A549 treated with CpdA at 1 μM for 4 hours (cell line): ENCODE measurements at places on chromosomes 6 and 20. TPM values are rescaled to one million over a fixed set of nuclear protein-coding genes. Genes with fewer than 3 reads are reported as not detected.

Gene HFE
- total RNA-seq: 8.7 to 13.8 TPM (median 13.5 TPM) in 5 replicates

Gene TRDN
- not detected in 5 replicates for total RNA-seq

Gene LY86
- not detected in 5 replicates for total RNA-seq

Gene CALHM6
- total RNA-seq: not detected in 5 replicates

Gene SPACA1
- total RNA-seq: not detected in 5 replicates

Gene TRIM31
- 1.2 to 2.1 TPM (median 2.1 TPM) in 5 replicates for total RNA-seq

Gene RNF146
- total RNA-seq: 9.6 to 11.9 TPM (median 10.0 TPM) in 5 replicates

Gene METTL24
- not detected in 5 replicates for total RNA-seq

Gene PCNA
- 380 to 454 TPM (median 429 TPM) in 5 replicates for total RNA-seq

Gene SIRPA
- 27.1 to 33.9 TPM (median 30.8 TPM) in 5 replicates for total RNA-seq

Gene PNLDC1
- 0.11 TPM in 1 of 5 replicates, not detected in the others for total RNA-seq

Gene IRAK1BP1
- total RNA-seq: 0.61 to 0.76 TPM (median 0.71 TPM) in 5 replicates

Gene TPD52L1
- total RNA-seq: 42.4 to 51.4 TPM (median 42.9 TPM) in 5 replicates
